Colonic mucosa (tissue), 4 donors: ENCODE measurements at places on chromosomes 6 and 20.

GRCh38 chr6:90374201-90374600, 77.6 kb upstream of the BACH2 start:
- DNase-seq, result no peak

DNA sequence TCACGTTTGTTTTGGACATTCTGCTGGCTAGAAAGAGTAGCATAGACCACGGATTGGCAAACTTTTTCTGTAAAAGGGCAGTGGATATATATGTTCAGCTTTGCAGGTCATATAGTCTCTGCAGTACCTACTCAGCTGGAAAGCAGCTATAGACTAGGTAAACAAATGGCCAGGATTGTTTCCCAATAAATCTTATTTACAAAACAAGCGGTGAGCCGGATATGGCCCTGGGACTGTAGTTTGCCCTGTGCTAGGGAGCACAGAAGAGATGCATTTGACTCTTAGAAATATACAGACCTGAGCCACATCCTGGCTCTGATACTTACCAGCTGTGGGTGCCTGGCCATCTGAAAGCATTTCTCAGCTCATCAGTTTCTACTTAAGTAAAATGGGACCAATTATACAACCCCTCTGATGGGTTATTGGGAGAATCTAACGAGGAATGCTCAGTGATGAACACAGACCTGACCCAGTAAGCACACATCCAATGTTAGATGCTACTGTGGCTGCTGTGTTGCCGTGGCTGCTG, 120.7 kb downstream of the TSHZ2 start:
- DNase-seq, result no peak

GRCh38 chr6:39961178-39961577, 26.9 kb upstream of the MOCS1 start:
- DNase-seq, result no peak

DNA sequence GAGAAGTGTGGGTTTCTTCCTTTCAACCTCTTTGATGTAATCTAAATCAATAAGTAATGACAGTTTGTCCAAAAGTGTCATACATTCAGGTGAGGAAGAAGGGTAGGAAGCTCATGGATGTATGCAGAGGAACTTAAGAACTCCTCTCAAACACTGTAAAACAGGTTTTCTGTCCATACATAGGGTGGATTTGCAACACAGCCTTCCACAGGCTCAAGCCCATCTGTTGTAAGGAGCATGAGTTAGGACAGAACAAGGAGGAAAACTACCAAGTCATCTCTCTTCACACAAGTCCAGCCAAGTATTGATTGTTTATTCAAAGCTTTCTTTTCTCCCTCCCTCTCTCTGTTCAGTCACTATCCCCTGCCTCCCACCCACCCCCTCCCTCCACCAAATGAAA, 49.0 kb upstream of the CDYL start:
- DNase-seq, result no peak

- DNase-seq, result no peak
Measured at GRCh38 chr6:44278315-44278714, 8.1 kb downstream of the TMEM151B start.

DNA sequence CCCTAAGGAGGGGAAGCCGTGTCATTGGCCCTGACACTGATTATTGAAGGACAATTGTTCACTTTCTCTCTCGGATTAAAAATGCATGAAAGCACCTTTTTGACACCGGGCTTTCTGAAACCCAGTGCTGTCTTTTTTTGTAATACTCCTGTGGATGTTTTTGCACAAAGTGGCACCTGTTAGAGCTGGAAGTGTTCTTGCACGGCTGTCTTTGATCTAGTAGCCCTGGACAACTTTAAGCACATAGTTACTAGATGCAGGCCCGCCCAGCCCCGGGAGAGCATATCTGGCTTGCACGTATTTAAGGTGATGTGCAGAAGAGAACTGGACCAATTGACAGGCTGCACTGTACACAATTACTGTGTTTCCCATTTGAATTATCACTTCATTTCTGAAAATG, 72.6 kb downstream of the ARID1B start:
- DNase-seq, result no peak

DNA sequence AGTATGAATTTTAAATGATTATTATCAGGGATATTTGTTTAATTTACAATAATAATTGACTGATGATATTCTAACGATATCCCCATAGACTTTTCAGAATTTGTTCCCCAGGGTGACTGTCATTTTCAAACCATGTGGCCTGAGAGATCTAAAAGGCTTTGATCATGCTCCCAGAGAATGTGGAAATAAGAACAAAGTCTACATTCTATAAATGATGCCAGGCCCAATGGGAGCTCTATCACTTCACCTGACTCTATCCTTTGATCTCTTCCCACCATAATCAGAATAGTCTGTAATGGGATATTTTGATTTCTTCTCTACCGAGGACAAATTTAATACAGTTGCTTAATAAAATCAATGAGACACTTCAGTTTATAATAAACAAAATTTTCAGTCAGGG, 483.4 kb upstream of the IRAK1BP1 start:
- no peak for DNase-seq

- DNase-seq, result no peak
Measured at GRCh38 chr6:44339763-44340625, 2.5 kb upstream of the SPATS1 start.

GRCh38 chr6:100573166-100573565, 108.4 kb upstream of the SIM1 start:
- no peak for DNase-seq

- no peak for DNase-seq
Measured at GRCh38 chr20:568097-568652, 24.6 kb upstream of the CSNK2A1 start.

- no peak for DNase-seq
Measured at GRCh38 chr6:44569931-44570385, 182.5 kb downstream of the CDC5L start.

DNA sequence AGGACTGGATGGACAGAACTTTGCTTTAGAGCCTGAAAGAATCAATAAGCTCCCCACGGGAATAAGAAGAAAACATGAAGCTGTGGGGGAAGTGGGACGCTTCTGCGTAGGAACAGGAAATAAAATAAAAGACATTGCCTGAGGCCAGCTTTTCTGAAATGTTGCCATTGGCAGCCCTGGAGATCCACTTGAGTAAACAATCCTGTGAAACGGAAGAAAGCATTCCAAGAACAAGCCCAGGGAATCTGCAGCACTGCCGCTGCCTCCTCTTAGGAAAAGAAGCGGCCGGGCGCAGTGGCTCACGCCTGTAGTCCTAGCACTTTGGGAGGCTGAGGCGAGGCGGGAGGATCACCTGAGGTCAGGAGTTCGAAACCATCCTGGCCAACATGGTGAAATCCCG, 182.3 kb upstream of the RALGAPA2 start:
- no peak for DNase-seq

- no peak for DNase-seq
Measured at GRCh38 chr6:153623496-153623895, 415.5 kb upstream of the OPRM1 start.

DNA sequence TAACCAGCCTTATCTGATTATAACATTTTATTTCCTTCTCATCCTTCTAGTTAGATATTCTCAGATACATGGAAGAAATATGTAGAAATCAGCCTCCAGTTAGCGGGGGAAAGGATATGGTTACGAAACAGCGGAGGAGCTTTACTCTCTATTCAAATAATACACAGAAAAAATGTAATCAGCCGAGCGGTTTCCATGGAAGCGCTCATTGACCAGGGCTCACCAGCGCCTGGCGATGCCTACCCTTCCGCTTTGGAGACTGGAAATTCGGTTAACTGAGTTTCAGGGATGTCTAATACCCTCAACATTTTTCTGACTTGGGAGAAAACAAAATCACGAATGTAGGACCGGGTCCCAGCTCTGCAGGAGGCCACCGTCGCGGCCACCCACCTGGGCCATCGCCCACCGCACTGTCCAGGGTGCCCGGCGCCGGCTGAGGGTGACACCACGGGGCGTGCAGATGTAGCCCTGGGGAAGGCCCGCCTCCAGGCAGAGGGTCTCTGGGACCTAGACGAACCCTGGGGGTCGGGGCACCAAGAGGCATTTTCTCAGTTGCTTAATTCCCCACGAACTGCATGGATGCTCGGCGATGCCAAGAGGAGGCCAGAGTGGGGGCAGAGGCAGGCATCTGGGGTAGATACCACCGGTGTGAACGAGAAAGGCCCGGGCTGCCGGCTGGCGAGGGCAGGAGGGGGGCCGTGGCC, 1.7 kb downstream of the PRR18 start:
- DNase-seq, result no peak

GRCh38 chr6:104860221-104860620, 502 bp upstream of the HACE1 start:
- no peak for DNase-seq

GRCh38 chr6:34239893-34240292, 3.2 kb downstream of the HMGA1 start:
- DNase-seq, result no peak

DNA sequence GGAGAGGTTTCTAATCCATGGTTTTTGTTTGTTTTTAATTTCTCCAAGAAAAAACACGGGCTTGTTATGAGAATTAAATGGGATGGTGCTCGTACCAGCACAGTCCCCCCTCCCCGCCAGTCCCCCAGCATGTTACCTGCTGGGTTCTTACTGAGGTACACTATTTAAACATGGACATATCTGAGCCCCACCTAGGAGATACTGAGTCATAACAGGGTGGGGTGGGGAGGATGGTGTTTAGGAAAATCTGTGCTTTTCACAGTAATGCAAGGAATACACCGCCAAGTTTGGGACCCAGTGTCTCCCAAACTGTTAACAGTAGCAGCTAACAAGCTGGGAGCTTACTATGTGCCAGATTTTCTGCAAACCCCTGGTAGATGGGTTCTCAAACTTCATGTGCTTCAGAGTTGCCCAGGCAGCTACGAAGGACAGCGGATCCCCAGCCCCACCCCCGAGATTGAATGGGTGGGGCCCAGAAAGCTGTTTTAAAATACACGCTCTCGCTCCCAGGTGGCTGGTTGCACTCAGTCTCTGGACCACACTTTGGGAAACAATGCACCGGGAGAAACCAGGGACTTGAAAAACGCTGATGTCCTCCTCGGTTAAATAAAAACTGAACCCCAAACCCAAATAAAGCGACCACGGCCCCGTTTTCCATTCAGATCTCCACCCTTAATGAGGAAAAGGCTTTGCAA, 995 bp downstream of the ZFP64 start:
- DNase-seq, result peak; percentile 82

DNA sequence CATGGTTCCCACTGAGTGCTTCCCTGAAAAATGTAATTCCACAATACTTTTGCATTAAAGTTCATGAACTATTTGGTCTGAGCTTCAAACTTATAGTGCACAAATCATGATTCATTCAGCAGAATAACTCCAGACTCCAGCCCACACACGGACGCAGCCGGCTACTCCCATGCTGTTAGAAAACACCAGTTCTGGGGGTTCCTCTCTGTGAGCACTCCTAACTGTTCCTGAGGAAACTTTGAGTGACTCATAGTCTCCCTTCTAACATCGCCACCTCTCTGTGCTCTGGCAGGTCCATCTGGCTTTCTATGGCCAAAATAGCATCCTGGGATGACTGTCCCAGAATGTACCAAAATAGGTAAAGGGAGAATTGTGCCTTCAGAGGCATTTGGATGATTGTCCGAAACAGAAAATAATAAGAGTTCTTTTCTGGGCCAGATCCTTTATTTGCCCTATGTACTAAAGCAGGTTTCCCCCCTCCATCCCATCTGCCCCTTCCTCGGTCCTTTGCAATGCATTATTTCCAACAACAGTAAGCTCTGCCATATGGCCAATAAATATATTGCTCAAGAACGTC, 32.3 kb upstream of the LY86 start:
- DNase-seq, result no peak

- DNase-seq, result no peak
Measured at GRCh38 chr6:136523196-136523595, 27.0 kb downstream of the MAP7 start.

DNA sequence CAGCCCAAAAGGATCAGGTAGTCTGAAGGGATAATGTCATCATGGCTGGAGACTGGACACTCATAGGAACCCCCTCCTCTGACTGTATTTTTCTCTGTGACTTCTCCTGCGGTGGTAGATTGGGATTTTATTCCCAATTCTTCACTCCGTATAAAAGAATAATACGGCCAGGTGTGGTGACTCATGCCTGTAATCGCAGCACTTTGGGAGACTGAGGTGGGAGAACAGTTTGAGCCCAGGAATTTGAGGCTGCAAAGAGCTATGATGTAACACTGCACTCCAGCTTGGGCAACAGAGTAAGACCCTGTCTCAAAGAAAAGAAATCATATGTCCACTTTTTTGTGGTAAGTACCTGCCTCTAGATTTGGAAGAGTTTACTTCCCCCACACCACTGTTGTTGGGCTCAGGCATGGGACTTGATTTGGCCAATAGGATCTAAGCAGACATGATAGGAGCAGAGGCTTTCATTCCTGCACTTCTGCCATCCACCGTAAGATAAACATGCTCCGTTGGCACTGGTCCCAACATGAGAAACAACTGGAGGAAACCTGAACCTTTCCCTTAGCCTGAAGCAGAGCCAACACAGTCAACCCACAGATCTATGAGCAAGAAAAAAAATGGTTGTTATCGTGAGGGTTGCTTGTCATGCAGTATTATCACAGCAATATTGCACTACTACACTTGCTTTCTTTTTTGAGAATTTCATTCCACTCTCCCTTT, 82.0 kb downstream of the JPH2 start:
- no peak for DNase-seq

- no peak for DNase-seq
Measured at GRCh38 chr6:10643201-10643651, 51.2 kb downstream of the C6orf52 start.

GRCh38 chr20:36469973-36470372, 71.3 kb upstream of the MYL9 start:
- no peak for DNase-seq

GRCh38 chr6:150813993-150814359, 51.5 kb upstream of the MTHFD1L start:
- no peak for DNase-seq

DNA sequence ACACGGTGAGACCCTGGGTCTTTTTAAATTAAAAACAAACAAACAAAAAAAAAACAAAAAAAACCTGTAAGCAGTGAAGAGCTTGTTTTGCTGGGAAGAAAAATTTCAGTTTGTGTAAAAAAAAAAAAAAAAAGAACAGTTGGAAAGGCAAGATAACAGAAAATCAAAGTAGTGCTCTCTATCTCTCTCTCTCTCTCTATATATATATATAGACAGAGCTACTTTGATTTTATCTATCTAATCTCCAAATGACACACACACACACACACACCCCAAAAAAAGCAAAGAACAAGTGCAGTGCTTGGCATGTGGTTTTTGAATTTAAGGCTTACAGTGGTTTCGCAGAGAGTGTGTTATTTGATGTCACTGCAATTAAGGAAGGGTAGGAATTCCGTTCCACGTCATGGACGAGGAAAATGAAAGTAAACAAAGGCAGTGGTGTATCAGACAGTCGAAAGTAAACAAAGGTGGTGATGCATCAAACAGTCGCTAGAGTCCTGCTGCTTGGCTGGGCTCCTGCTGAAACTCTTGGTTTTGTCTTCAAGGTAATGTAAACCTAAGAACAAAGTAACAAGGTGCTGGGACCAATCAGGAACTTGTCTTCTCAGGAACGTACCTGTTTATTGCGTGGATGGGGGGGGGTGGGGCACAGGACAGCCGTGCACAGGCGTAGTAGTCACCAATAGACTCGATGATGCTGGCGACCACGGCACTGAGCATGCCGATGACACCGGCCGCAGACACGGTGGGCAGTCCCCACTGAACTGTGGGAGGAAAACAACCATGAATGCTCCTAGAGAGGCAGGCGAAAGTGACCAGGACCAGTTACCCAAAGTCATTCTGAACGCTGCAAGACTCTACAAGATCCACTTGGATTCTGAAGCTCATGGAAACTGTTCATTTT, 131.8 kb downstream of the SLC23A2 start:
- peak; percentile 48 for DNase-seq

GRCh38 chr6:124854338-124854922, 107.8 kb upstream of the RNF217 start:
- DNase-seq, result no peak
